ENCODE measurements at places on chromosomes 5 and 9.

DNA sequence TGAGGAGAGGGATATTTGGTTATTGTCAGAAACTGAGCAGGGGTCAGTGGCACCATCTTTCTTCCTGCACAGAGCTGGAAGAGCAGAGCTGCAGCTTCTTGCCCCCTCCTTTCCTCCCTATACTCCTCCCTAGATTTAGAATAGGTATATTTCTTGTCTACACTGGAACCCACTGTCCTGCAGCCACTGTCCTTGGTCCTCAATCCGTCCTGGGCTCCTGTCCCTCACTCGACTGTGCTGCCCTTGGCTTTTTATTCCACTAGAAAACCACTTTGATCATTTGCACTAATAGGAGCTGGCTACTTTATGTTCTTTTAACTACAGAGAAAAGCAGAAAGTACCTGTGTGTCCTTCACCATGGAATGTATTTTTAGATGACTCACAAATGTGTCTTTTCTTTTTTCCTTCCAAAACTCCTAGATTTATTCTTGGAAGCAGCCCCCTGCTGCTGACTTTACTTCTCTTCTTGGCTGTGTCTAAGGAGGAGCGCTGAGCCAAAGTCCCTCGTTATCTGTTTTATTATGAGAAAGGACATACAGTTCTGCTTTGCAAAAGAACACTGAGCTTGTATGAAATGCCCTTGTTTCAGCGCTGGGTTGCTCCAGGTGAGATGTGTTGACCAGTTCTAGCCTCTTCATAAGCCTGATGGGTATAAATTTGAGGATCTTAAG is 150.9 kb downstream of the SEMA6A start:
- no peak for DNase-seq

- no peak for DNase-seq
Measured at GRCh38 chr5:351921-352245, 30.4 kb downstream of the AHRR start.

DNA sequence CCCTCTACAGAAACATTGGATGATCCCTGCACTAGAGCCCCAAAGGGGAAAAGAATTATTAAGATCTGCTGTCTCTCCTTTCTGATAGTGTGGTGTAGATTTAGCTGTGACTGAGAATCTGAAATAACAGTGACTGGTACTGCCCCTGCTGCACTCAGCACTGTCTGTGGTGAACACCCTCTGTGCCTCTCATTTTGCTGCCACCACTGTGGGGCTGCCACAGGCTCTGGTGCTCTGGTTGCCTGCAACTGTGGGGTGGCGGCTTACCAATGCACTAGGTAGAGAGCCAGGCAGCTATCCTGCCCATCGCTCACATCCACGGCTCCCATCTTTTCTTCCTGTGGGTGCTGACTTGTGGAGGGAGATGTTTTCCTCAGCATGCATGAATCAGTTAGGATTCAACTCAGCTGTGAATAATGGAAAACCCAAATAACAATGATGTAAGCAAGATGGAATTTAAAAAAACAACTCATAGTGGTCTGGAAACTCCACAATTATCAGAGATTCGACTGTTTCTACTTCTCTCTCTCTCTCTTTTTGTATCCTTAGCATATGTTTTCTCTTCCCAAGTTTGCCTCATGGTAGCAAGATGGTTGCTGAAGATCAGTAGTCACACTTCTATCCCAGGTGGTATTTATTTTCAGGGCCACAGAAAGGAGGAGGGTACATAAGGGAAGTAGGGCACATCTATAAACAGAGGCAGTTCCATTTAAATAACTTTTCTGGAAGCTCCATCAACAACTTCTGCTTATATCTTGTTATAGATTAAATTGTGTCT is 99.8 kb upstream of the DAP start:
- no peak for DNase-seq

DNA sequence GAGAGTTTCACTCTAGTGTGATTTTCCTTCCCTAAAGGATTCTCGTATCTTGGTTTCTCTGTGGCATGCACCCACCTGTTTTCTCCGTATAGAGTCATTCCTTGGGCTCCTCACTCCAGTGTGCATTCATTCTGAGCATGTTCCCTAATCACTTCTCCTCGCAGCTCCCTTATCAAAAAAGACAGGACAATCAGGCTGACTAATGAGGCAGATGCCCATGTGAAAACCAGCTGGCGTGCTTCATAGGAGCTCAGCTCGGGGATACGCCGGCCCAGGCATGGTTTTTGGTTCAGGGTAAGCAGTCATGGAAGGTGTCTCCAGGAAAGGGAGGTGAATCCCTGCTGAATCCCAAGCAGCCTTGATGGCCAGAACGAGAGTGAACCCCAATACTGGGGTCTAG is 41.2 kb upstream of the INSYN2B start:
- no peak for DNase-seq

- no peak for DNase-seq
Measured at GRCh38 chr5:57082441-57083067, 91.3 kb upstream of the GPBP1 start.

DNA sequence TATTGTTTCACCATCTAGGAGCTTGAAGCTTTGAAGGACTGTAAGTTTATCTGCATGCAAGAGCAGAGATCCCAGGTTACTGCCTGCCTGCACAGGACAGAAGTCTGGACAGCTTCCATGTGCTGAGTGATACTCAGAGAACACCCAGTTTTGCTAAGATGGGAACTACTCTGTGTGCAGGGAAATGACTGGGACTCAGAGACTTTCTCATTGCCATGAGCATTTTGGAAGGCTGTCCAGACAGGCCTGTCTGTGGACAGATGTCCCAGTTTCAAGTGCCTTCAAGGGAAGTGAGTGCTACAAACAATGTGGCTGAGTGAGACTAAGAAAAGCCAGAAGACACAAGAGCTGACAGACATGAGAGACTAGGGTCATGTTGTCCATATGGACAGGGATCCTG is 19.2 kb upstream of the ZNF131 start:
- no peak for DNase-seq

DNA sequence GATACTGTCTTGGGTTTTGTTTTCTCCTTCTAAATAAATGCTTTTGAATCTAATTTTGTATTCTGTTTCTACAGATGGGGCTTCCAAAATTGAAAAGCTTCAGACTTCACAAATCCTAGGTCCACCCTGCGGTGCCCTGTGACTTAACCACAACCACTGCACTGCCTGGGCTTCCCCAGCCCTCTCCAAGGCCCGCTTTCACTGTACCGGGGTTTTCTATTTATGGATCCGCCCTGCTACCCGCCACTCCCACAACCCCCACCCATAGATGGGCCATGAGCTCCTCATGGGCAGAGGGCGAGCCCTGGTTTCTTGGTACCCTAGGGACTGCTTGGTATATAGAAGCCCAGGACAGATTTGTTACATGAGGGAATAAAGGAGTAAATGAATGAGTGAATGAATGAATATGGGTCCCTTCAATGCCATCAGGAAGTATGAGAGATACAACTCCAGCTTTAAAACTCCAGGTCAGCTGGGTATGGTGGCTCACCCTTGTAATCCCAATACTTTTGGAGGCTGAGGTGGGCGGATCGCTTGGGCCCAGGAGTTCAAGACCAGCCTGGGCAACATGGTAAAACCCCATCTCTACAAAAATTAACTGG is 39.8 kb upstream of the NEK6 start:
- DNase-seq, result no peak

DNA sequence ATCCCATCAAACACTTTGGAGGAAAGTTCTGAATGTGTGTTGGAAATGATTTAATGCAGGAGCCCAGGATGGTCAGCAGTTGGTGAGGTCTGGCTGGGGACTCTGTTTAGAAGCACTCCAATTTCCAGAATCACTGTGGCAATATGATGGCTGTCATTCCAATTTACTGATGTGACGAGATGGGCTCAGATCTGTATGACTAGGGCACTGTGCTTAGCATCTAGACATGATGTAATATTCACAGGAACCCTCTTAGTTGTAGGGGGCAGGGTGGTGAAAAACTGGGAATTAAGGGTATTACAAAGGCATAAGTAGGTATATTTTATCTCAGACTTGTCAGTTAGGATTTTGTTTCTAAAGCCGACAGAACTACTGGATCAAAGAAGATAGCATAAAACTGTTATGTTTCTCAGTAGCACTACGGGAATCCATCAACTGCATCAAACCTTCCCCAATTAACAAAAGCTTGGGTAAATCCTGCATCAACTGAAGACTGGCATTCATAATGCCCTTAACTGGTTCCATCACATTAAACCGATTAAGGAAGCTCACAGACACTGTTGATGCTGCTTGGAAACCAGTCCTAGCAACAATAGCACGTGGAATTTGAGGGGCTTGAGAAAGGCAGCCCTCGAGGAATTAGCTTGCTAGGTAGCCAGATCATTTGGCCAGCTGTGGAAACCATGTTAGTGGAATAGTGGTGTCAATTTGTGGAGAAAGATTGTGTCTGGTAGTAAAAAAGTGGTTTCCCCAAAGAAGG is 86.1 kb downstream of the SV2C start:
- no peak for DNase-seq

GRCh38 chr9:38432922-38433510 is 8.8 kb upstream of the IGFBPL1 start:
- no peak for DNase-seq

GRCh38 chr9:135822374-135822755 is 85.0 kb downstream of the CAMSAP1 start:
- no peak for DNase-seq

DNA sequence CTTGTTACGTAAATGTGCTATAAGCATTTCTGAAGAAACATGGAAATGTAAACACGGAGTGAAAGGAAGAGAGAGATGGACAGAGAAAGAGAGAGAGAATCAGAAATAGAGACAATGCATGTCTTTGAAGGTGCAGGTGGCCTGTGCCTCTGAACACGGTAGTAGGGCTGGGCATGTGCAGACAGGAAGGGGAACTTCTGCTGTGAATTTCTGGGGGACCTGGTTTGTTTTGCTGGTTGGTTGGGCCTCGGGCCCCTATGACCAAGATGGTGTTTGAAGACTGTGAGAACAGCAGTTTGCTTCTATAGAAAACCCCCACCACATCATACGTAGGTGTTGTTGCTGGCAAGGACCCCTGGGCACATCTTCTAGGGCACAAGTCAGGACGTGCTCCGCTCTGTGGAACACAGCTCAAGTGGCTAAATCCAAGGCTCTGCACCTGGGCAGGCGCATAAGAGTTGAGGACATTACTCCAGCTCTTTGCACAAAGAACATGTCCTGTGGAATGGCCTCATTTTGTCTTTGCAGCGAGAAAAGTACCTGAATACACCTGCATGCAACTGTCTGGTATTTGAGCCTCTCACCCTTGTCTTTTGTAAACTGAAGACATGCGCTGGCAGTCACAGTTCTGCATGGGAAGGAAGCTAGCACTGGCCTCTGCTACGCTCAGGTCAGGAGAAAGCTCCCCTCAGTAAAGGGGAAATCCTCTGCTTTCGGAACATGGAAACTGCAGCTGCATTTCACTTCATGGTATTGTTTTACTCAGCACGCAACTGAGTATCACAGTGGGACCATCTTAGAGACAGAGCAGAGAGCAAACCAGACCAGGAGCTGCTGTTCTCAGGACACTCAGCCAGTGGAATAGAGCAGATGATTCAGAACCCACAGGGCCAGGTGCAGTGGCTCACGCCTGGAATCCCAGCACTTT is 2.7 kb downstream of the OR2V2 start:
- DNase-seq, result no peak

GRCh38 chr9:92726971-92727715 is 37.5 kb downstream of the BICD2 start:
- DNase-seq, result no peak
